ENCODE measurements at places on chromosomes 1 and 21. TPM values are rescaled to one million over a fixed set of nuclear protein-coding genes. Genes with fewer than 3 reads are reported as not detected.

The BCAR3 gene
- total RNA-seq: 50.1 TPM

The FMOD gene
- total RNA-seq: not detected

The DMBX1 gene
- total RNA-seq: not detected

The TRIM45 gene
- total RNA-seq: 3.3 TPM

- DNase-seq: no peak
Measured at GRCh38 chr1:61469365-61469764, 255.6 kb downstream of the TM2D1 start.

DNA sequence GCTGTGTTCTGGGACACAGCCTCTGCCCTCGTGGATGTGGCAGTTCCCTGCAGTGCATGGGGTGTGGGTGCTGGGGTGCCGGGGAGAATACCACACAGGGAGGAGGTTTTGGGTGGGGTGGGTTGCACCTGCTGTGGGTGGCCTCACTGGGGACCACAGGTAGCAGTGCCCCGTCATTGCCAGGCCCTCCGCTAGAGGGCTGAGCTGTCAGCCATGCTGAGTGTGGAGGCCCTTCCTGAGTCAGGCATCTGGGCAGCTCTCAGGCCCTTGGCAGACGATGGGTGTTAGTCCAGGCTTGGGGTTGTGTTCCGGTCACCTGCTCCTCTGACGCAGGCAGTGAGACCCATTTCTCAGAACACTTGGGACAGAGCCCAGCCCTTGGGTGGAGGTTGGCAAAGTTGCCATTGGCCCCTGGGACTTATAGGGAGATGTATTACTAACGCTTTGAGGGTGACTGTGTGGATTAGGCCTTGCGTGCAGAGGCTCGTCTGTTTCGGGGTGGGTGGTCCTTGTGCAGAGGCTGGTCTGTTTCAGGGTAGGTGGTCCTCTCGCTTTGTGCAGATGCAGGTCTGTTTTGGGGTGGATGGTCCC is 23.9 kb downstream of the PCNT start:
- no peak for DNase-seq

DNA sequence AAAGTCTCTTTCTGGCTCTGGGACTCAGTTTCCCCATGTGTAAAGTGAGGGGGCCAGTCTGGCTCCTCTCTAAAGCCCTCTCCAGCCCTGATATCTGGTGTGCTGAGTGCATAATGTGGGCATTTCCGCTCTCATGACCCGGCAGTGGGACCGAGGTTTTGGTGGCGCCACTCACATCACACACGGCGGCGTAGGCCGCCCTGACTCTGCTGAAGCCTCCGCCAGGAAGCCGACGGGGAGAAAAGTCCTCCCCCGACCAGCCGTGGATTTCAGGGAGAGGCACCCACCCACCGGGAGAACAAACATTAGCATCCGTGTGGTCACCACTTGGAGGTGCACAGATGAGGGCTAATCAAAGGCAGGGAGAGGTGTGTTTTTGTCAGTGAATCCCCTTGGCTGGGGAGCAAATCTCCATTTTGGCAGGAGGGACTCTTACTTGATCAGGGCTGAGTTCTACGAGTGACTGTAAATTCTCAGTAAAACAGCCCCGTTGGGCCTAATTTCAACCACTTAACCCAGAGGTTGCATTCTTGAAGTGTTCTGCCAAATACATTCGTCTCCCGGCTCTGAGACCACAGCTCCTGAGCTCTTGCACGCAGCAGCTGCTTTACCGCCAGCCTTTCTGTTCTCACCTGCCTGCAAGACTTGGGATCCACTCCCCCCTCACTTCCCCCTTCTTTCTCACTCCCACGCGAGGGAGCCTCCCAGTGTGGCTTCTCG is 118.2 kb downstream of the FOXD2 start:
- DNase-seq: no peak

GRCh38 chr1:228925691-228926090 is 190.4 kb downstream of the RHOU start:
- DNase-seq: no peak

DNA sequence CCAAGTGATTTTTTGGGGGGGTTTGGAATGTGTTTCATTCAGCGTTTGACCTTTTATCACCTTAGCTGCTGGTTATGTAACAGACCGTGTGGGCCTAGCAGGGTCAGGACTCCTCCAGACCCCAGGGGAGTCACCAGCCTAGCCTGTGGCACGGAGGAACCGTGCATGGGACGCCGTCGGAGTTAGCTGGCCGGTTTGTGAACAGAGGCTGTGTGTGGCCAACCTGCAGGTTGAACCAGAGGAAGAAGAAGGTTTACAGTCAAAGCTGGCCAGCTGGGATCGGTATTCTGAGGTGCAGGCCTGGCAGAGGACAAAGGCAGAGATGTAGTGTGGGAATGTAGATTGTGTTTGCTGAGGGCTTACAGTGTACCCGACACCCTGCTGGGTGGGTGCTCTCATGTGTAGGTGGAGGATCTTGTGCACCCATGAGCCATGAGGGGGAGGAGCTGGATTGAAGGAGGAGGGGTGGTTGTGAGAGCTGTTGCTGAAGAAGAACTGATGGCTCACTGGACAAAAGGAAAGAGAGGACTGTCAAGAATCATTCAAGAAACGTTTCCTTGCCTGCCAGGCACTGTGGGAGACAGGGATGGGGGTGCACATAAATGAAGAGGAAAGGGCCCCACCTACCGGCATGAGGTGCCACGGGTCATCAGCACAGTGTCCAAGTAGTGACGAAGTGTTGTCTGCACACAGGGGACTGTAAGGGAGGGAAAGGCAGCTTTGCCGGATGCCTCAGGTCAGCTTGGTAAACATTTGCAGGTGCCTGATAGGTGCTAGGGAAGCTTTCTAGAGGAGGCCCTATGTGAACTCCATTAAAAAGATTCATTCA is 40.0 kb upstream of the PWP2 start:
- DNase-seq: no peak

Data from RPMI7951 (cell line).